NCI-H345 (cell line): ENCODE measurements at places on chromosomes 1 and 21.

DNA sequence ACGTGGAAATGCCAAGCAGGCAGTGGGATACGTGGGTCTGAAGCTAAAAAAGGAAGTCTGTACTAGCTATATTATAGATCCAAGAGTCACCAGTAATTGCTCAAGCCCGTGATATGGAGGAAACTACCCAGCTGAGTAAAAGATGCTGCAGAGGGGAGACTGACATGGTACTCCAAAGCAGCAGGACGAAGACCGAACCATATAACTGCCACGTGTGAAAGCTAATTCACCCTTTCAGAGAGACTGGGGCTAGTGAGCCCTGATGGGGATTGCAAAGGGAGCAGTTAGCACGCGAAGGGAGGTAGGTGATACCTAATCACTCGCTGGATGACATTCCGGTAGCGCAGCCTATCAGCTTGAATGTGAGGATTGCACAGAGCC is 316 bp downstream of the AP4B1 start:
- DNase-seq = no peak

DNA sequence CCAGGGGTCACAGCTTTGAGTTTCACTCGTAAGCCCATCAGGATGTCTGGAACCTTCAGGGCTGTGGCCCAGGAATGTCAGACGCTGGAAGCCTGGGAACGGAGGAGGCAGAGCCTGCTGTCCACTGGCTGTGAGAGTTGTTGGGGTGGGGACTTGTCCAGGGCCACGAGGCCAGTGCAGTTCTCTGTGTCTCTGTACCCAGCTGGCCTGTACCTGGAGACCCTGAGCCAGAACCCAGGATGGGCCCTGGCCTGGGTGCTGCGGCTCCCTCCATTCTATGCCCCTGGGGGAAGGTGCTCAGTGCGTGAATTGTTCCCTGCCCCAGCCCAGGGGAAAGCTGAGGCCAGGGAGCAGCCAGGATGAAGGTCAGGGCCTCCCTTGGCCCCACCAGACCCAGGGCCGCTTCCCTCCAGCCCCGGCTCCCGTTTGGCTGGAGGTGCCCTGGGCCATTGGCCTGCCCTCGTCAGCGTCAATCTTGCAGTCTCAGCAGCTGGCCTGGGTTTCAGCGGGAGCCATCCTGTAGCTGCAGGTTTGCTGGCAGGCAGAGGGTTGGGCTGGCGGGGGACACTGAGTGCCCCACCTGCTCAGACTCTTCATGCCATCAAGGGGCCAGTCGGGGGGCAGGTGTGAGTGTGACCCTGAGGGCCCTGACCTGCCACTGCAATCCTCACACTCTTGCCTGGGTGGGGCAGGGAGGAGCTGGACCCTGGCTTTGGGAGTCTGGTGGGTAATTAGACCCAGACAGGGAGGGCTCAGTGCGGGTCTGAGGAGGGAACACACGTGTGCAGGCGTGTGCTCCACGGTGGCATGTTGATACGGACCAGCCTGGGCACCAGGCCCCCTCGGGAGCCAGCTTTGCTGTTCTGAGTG is 724 bp upstream of the CALML6 start:
- DNase-seq = no peak

- DNase-seq = no peak
These were observed 52.2 kb downstream of the PUM1 start for GRCh38 chr1:31013187-31013864.

GRCh38 chr1:198171667-198172540 is 15.1 kb downstream of the NEK7 start:
- DNase-seq = no peak

DNA sequence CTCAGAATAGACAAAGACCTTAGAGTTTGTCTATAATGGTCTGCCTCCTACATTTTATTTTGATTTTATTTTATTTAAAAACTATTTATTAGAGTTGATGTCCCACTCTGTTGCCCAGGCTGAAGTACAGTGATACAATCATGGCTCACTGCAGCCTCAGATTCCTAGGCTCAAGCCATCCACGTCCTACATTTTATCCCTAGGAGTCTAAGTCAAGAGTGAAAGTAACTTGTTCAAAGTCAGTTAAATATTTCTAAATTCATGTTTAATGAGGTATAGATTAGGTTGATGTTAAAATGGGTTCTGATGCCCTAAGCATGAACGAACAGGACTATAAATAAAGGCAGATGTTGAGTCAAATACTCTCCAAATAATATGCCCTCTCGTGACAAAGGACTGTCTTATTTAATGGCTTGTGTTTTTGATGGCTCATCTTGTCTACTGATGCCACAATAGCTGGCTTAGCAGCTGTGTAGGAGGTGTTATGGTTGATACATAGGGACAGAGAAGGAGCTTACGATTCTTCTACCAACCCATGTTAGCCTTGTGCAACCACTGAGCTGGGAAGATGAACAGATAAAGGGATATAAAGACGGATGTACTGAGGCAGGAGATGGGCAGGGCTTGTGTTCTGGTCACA is 66.0 kb upstream of the CR1L start:
- DNase-seq = no peak

DNA sequence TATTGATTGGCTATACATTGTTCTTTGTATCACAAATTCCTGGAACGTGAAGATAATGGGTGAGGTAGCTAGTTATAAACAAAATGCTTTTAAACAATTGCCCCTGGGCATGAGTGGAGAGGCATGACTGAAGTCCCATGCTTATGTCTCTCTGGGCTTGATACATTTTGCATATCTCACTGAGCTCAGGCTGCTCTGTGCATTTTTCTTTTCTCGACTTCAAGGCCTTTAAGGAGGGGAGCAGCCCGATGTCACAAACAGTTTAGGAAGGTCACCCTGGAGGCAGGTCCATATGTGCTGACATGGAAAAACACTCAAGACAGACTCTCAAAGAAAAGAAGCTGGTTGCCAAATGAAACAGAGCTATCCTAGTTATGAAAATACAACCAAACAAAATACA is 80.1 kb upstream of the PUM1 start:
- no peak for DNase-seq

DNA sequence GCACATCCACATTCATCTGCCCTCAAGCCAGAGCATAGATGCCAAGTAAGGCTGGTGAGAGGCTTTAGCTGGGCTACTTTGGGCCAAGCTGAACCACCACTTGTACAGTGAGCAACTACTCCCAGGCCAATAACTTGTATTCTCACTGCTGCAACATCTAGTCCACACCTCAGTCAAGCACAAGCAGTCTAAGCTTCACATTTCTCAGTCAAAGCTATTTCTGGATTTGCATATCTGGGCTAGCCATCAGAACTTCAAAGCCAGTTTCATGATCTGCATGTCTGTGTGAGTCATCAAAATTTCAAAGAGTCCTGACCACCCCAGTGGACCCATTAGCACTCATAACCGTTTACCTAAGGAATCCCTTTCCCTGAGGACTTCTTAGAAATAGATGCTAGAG is 77.7 kb upstream of the DIRAS3 start:
- DNase-seq = no peak

DNA sequence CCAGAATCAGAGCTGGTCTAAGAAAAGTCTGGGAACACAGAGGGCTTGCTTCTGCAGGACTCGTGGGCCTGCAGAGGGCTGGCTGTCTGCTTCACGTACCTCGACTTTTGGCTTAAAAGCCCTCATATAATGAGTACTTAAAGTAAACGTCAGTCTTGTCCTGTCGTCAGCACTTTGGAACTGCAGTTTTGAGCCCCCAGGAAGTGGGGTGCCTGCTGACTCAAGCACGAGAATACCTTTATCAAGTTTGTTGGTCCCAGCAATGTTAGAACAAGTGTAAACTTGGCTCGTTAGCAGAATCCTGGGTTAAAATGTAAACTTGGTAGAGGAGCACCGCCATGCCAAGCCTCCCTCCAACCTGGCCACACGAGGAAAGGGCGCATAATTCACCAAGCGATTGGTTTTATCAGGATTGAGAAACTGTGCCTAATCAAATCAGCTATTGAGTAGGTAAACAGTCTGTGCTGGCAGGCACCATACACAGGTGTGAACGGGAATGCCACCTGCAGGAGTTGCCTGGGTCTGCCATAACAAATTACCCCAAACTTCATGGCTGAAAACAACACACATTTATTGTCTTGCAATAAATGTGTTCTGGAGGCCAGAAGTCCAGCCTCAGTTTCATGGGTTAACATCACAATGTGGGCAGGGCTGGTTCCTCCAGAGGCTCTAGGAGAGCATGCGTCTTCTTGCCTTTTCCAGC is 45.0 kb upstream of the FHAD1 start:
- DNase-seq = no peak
